ENCODE measurements at places on chromosomes 6 and 20.

DNA sequence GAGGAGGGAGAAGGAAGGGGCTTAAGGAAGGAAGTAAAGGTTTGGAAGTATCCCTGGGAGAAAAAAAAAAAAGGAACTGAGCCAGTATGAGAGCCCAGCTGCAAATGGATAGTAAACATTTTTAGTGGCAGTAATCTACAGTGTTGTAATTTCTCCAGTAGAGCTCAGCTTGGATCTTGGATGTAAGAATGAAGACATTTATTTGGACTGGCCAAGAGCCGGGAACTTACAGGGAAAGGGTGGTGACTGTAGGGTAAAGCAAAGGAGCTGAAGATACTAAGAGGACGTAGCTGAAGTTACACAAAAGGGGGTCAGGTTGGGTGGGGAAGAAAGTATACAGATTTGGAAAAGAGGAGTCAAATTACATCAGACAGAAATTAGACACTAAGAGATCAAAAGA, 13.5 kb downstream of the EEF1E1 start:
- DNase-seq, result no peak

- no peak for DNase-seq
These were observed 41.9 kb downstream of the ITPR3 start for GRCh38 chr6:33663028-33663427.

DNA sequence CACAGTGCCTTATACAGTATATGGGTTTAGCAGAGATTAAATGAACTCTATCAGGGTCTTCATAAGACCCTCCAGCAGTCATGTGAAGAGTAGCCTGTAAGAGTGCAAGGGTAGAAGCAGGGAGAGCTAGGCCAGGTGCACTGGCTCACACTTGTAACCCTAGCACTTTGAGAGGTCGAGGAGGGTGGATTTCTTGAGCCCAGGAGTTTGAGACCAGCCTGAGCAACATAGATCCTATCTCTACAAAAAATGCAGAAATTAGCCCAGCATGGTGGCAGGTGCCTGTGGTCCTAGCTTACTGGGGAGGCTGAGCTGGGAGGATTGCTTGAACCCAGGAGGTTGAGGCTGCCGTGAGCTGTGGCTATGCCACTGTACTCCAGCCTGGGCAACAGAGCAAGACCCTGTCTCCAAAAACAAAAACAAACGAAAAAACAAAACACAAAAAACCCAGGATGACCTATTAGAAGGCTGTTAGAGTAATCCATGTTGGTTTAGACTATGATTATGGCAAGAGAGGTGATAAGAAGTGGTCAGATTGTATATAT, 31.9 kb downstream of the NCOA3 start:
- DNase-seq, result no peak

- DNase-seq, result no peak
These were observed 17.7 kb upstream of the BCLAF1 start for GRCh38 chr6:136307351-136307750.

GRCh38 chr6:26331218-26332073, 33.6 kb upstream of the BTN3A2 start:
- no peak for DNase-seq

- DNase-seq, result no peak
These were observed 566.1 kb downstream of the KIF16B start for GRCh38 chr20:16007164-16007563.

DNA sequence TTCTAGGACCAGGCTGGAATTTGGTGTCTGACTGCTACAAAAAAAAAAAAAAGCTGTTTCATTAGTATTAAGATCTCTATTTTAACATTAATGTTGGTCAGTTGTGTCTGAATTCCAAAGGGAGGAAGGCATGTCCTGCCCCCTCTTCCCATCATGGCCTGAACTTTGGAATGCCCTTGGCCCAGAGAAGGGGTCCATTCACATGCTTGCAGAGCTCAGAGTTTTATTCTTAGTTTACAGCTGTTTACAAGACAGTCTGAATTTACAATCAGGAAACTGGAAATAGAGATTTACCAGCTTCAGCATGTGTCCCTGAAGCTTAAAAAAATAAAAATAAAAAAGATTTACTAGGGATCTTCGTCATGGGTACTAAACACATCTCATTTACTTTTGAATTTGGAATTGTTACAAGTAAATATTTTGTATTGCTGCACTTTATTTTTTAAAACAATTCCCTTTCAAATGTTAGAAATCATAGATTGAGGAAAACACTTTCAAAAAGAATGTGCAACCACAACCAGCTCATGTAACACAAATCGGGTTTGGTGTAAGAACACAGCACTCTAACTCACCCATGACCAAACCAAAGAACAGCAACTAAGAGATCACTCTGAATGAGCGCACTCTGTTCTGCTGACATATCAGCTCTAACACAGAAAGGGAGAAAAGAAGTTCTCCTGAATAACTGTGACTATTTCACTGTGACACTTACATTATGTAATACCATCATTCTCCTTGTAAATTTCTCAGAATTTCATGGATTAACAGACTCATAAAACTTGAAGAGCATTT, 6.6 kb upstream of the SERPINB6 start:
- no peak for DNase-seq

- no peak for DNase-seq
These were observed 1.4 kb downstream of the STK38 start for GRCh38 chr6:36545767-36546307.

- no peak for DNase-seq
These were observed at the start of gene LIME1 for GRCh38 chr20:63735859-63736718. LIME1 (plus strand) TSS chr20:63736664; CDS start chr20:63737550, 886 bp downstream.

GRCh38 chr20:59192533-59192896, 28.9 kb downstream of the ZNF831 start:
- DNase-seq, result no peak

- peak; percentile 31 for DNase-seq
These were observed 79.0 kb downstream of the NRSN1 start for GRCh38 chr6:24205020-24205492.

DNA sequence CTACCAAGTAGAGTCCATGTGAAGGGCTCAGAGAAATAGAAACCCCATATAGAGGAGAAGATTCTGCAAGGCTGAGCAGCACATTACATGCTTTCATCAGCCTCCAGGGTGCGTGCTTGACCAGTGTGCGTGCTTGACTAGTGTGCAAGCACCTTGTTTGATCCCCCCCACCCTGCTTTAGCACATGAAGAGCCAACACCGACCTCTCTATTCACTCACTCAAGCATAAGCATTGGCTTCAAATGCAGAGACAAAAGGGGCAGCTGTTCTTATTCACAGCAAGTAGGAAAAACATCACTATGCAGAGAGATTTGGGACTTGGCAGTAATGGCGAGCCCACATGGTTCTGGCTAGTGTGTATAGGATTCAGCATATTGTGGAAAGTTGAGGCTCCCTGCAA, 278.7 kb upstream of the RNF217 start:
- no peak for DNase-seq

- DNase-seq, result no peak
These were observed 74.0 kb downstream of the SOBP start for GRCh38 chr6:107563694-107564588.

- DNase-seq, result peak; percentile 92
These were observed 171.8 kb upstream of the AKAP12 start for GRCh38 chr6:151067684-151068596.

GRCh38 chr6:147627411-147627810, 118.9 kb downstream of the SAMD5 start:
- no peak for DNase-seq

Measured in HS-5 (cell line).